ENCODE measurements at places on chromosomes 13 and 19.

- H3K4me1 ChIP-seq: no peaks in the 10 kb centered on the region
- no peak for DNase-seq
- no peak overlapping the region for H3K27ac ChIP-seq
- no peaks in the 10 kb centered on the region for H3K36me3 ChIP-seq
- no peaks in the 10 kb centered on the region for H3K27me3 ChIP-seq
- H3K4me3 ChIP-seq: no peak overlapping the region
Measured at GRCh38 chr13:34437873-34438272, 504.2 kb upstream of the NBEA start.

DNA sequence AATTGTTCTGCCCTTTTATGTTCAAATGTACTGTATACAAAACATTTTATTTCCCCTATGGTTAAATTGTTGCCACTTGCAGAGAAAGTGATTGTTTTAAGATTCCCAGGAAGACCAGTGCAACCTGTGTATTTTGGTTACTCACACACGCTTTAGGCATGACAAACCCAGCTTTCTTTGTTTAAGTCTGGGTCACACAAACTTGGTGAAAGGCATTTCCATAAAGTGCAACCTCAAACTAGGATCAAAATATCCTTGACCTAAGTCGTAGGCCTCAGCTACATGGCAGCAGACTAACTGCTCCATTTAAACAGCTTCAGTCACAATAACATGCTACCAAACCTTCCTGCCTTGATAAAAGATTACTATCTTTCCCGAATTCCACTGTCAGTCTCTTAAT is 639.0 kb upstream of the PRR20A start:
- no peak for DNase-seq
- H3K4me3 ChIP-seq: no peak overlapping the region
- H3K36me3 ChIP-seq: no peaks in the 10 kb centered on the region
- no peaks in the 10 kb centered on the region for H3K27me3 ChIP-seq
- H3K27ac ChIP-seq: no peak overlapping the region
- no peaks in the 10 kb centered on the region for H3K4me1 ChIP-seq

DNA sequence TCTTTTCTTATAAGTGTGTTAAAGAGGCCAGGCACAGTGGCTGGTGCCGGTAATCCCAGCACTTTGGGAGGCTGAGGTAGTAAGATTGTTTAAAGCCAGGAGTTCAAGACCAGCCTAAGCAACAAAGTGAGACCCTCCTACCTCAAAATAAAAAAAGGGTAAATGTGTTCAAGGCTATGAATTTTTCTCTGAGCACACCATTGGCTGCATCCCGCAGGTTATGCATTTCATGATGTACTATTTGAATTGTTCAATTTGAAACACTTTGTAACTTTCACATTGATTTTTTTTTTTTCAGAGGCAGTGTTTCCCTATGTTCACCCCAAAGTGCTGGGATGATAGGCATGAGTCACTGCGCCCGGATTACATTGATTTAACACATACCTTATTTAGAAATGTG is 138.1 kb downstream of the PTPRS start:
- H3K4me3 ChIP-seq: no peak overlapping the region
- no peak for DNase-seq
- no peaks in the 10 kb centered on the region for H3K36me3 ChIP-seq

GRCh38 chr13:109667807-109668291 is 118.5 kb downstream of the IRS2 start:
- H3K27ac ChIP-seq: no peak overlapping the region
- no peaks in the 10 kb centered on the region for H3K27me3 ChIP-seq
- no peak overlapping the region for H3K4me3 ChIP-seq
- H3K4me1 ChIP-seq: no peaks in the 10 kb centered on the region
- DNase-seq: no peak

- H3K27me3 ChIP-seq: peaks cover 4% of the 10 kb centered on the region
- DNase-seq: no peak
- no peak overlapping the region for H3K4me3 ChIP-seq
- H3K36me3 ChIP-seq: no peaks in the 10 kb centered on the region
- no peak overlapping the region for H3K27ac ChIP-seq
- no peaks in the 10 kb centered on the region for H3K4me1 ChIP-seq
Measured at GRCh38 chr13:73548449-73548848, 489.6 kb downstream of the KLF5 start.

DNA sequence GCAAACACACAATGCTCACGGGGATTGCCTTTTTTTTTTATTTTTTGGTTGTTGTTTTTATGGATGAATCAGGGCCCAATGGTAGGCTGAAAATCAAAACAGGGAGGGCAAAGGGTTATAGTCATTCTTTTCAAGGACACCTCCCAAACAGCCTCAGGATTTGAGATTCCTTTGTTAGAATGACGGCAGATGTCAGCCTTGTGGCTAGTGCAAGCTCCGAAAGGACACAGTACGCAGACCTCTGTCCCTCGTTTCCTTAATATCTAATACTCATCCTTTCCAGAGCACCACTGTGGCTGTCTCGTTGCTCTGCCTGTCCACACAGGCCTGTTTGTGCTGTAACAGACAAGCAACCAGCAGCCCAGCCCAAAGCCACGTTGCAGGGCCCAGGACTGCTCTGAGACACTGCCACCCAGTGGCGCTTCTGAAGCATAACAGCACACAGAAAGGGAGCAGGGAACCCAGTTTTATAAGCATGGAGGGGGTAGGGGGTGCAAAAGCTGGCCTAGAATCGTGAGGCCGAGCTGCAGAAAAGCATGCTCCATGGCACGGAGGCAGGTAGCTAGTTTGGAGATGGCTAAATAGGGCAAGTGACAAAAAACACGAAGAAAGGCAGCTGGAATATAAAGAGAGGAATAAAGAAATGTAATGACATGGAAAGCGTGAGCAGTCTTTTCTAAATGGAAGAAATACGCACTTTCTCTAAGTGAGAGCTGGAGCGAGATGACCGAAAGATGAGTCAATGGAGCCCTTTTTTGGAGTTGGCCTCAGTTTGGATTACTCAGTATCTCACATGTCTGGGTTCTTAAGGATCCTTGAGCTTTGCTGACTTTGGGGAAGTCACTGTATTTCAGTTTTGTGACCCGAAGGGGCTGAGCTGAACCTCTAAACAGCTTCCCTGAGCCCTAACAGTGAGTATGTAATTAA is 40.7 kb upstream of the MEDAG start:
- H3K4me3 ChIP-seq: no peak overlapping the region
- no peaks in the 10 kb centered on the region for H3K36me3 ChIP-seq
- H3K4me1 ChIP-seq: no peaks in the 10 kb centered on the region
- peak; percentile 67 for DNase-seq
- H3K27me3 ChIP-seq: peaks cover 52% of the 10 kb centered on the region

DNA sequence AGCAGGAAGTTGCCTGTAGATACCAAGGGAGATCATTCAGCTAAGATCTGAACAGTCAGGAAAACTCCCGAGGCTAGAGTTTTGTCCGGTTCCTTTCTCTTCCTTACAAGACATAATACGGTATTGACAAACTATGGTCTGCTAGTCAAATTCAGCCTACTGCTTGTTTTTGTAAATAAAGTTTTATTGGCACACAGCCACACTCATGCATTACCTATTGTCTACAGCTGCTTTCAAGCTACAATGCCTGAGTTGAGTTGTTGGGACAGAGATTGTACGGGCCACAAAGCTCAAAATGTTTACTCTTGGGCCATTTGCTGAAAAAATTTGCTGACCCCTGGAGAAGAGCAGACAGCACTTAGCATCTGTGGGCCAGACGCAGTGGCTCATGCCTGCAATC is 2.5 kb downstream of the SLC1A6 start:
- H3K36me3 ChIP-seq: no peaks in the 10 kb centered on the region
- no peak overlapping the region for H3K27ac ChIP-seq
- DNase-seq: no peak
- H3K4me1 ChIP-seq: peaks cover 2% of the 10 kb centered on the region
- peaks cover 54% of the 10 kb centered on the region for H3K27me3 ChIP-seq

- no peaks in the 10 kb centered on the region for H3K4me1 ChIP-seq
- H3K27me3 ChIP-seq: peaks cover 8% of the 10 kb centered on the region
- H3K27ac ChIP-seq: no peak overlapping the region
- H3K4me3 ChIP-seq: no peak overlapping the region
- H3K36me3 ChIP-seq: no peaks in the 10 kb centered on the region
Measured at GRCh38 chr13:98693756-98694155, 58.7 kb downstream of the SLC15A1 start.

DNA sequence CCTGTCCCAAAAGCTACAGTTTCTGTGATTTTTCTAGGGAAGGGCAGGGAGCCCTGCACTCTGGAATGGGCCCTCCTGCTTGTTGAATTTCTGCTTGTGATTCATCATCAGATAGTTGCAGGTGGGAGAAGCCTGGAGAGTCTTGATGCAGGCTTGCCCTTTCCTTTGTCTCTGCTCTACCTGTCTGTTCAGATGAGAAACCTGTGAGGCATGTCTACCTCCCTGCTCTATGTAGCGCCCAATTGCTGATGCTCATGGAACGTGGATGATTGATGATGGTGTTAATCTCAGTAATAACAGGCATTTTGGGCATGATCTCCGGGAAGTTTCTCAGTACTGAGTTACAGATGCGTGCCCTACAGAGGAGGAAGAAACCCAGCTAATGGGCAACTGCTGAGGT is 10.9 kb upstream of the CBY2 start:
- no peaks in the 10 kb centered on the region for H3K36me3 ChIP-seq
- DNase-seq: no peak
- H3K27me3 ChIP-seq: peaks cover 4% of the 10 kb centered on the region
- H3K27ac ChIP-seq: no peak overlapping the region

DNA sequence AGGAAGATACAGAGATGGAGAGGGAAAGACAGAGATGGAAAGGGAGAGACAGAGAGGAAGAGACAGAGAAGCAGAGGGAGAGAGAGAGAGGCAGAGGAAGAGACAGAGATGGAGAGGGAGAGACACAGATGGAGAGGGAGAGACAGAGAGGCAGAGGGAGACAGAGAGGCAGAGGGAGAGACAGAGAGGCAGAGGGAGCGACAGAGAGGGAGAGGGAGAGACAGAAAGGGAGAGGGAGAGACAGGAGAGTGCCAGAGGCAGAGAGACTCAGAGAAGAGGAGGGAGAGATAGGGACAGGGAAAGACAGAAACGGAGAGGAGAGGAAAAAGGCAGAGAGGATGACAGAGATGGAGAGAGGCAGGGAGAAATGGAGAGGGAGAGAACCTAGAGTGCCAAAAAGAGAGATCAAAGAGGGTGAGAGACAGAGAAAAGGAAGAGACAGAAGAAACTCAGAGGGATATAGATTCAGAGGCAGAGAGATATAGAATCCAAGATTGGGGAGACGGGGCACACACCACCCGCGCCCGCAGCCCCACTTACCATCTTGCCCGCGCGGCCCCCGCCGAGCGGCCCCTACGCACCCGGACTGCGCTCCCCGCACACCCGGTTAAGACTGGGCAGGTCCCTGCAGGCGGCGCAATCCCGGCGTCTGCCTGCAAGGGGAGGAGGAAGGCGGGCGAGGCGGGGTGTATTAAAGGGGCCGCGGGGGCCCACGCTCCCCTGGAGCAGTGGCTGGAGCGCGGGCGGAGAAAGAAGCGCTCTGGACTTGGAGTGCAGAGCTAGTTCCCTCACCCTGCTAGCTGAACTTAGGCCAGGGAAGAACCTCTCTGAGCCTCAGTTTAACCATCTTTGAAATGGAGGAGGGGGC is 10.7 kb downstream of the TM6SF2 start:
- H3K4me1 ChIP-seq: peaks cover 2% of the 10 kb centered on the region
- DNase-seq: no peak
- no peak overlapping the region for H3K4me3 ChIP-seq
- H3K36me3 ChIP-seq: no peaks in the 10 kb centered on the region
- peaks cover 79% of the 10 kb centered on the region for H3K27me3 ChIP-seq

DNA sequence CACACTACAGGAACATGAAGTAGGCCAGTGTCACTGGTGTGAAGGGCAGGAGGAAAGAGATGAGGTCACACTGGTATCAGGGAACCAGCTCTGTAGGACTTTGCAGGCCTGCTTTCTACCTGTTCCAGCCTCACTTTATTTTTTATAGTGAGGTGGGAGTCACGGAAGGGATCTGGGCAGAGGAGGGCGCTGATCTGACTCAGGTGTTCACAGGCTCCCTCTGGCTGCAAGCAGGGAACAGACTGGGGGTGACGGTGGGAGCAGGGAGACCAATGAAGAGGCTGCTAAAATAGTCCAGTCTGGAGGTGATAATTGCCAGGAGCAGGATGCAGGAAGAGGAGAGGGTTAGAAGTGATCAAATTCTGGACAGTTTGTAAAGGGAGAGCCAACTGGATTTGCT is 2.8 kb downstream of the THAP8 start:
- no peaks in the 10 kb centered on the region for H3K27me3 ChIP-seq
- H3K27ac ChIP-seq: no peak overlapping the region
- no peak overlapping the region for H3K4me3 ChIP-seq
- DNase-seq: no peak
- H3K36me3 ChIP-seq: peaks cover 4% of the 10 kb centered on the region
- H3K4me1 ChIP-seq: peaks cover 32% of the 10 kb centered on the region

GRCh38 chr13:57925250-57925649 is 293.7 kb downstream of the PCDH17 start:
- H3K27ac ChIP-seq: no peak overlapping the region
- H3K36me3 ChIP-seq: no peaks in the 10 kb centered on the region
- no peaks in the 10 kb centered on the region for H3K4me1 ChIP-seq
- no peak overlapping the region for H3K4me3 ChIP-seq
- DNase-seq: no peak

- H3K4me1 ChIP-seq: no peaks in the 10 kb centered on the region
- H3K27ac ChIP-seq: no peak overlapping the region
- no peaks in the 10 kb centered on the region for H3K36me3 ChIP-seq
- no peak for DNase-seq
- no peaks in the 10 kb centered on the region for H3K27me3 ChIP-seq
Measured at GRCh38 chr13:81395368-81395767, 1054.4 kb upstream of the SPRY2 start.

GRCh38 chr19:10662384-10663251 is 8.5 kb downstream of the ILF3 start:
- H3K4me1 ChIP-seq: peaks cover 37% of the 10 kb centered on the region
- peak overlapping the region; percentile 59 for H3K27ac ChIP-seq
- peaks cover 10% of the 10 kb centered on the region for H3K36me3 ChIP-seq
- no peak for DNase-seq
- H3K4me3 ChIP-seq: no peak overlapping the region

- no peak overlapping the region for H3K4me3 ChIP-seq
- no peak for DNase-seq
- peaks cover 3% of the 10 kb centered on the region for H3K4me1 ChIP-seq
- H3K27me3 ChIP-seq: peaks cover 6% of the 10 kb centered on the region
Measured at GRCh38 chr19:50912727-50913716, 1.8 kb upstream of the KLK4 start.

GRCh38 chr13:25906191-25906661 is 145.6 kb downstream of the SHISA2 start:
- H3K27me3 ChIP-seq: no peaks in the 10 kb centered on the region
- peaks cover 2% of the 10 kb centered on the region for H3K36me3 ChIP-seq
- H3K4me3 ChIP-seq: no peak overlapping the region
- no peak overlapping the region for H3K27ac ChIP-seq
- H3K4me1 ChIP-seq: peaks cover 8% of the 10 kb centered on the region

GRCh38 chr13:112821340-112822055 is 131.7 kb downstream of the ATP11A start:
- H3K4me1 ChIP-seq: peaks cover 3% of the 10 kb centered on the region
- no peak overlapping the region for H3K27ac ChIP-seq
- no peak overlapping the region for H3K4me3 ChIP-seq
- DNase-seq: no peak
- H3K36me3 ChIP-seq: peaks cover 49% of the 10 kb centered on the region
